ENCODE measurements at places on chromosomes 4 and X. TPM values are rescaled to one million over a fixed set of nuclear protein-coding genes. Genes with fewer than 3 reads are reported as not detected.

DNA sequence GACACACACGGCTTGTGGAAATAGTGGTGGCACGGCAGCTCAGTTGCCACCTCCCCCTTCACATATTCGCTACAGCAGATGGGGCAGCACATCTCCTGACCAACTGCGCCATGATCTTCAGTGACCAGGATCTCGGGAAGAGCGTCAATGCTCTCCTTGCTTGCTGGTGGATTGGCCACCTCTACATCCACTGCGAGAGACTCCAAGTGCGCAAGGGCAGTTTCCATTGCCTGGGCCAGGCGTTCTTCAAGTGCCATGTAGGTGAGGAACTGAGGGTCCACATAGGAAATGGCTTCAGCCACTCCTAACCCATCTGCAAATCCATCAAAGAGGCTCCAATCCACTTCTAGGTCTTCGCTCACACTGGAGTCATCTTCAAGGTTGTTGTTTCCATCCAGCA lies 3.9 kb downstream of the PJA1 start:
- no peak overlapping the region for H3K4me3 ChIP-seq
- peaks cover 19% of the 10 kb centered on the region for H3K36me3 ChIP-seq
- no peaks in the 10 kb centered on the region for H3K4me1 ChIP-seq

- no peak overlapping the region for H3K27ac ChIP-seq
- no peaks in the 10 kb centered on the region for H3K4me1 ChIP-seq
- no peaks in the 10 kb centered on the region for H3K36me3 ChIP-seq
- no peak for DNase-seq
Observed at GRCh38 chr4:7379719-7380118, 55.0 kb downstream of the PSAPL1 start.

GRCh38 chr4:185600801-185601434 lies 65.6 kb upstream of the PDLIM3 start:
- H3K27me3 ChIP-seq: no peaks in the 10 kb centered on the region
- no peak overlapping the region for H3K4me3 ChIP-seq
- no peaks in the 10 kb centered on the region for H3K4me1 ChIP-seq
- DNase-seq: no peak
- no peaks in the 10 kb centered on the region for H3K36me3 ChIP-seq

The MTMR8 gene
- 2.5 TPM for polyA plus RNA-seq

DNA sequence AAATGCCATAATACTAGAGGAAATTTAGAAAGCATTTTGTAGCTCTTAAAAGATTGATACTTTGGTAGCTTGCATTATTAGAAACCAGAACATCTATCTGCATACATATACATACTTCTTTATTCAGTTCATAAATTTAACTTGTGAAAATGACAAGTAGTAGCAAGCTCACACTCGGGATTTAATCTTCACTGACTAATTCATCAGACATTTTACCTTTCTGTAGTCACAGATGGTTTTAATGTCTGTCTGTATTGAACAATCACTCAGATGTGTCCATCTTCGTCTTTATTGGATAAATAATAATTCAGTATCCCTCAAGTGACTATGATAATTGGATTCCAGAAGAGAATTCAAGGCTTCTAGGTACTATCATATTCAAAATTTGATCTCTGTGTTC lies 232.3 kb downstream of the TENM3 start:
- no peaks in the 10 kb centered on the region for H3K27me3 ChIP-seq
- no peaks in the 10 kb centered on the region for H3K4me1 ChIP-seq

GRCh38 chr4:168618577-168619265 lies 121.9 kb downstream of the PALLD start:
- no peak for DNase-seq
- no peak overlapping the region for H3K27ac ChIP-seq
- H3K27me3 ChIP-seq: no peaks in the 10 kb centered on the region
- H3K4me3 ChIP-seq: no peak overlapping the region
- H3K4me1 ChIP-seq: no peaks in the 10 kb centered on the region
- H3K36me3 ChIP-seq: no peaks in the 10 kb centered on the region

The MBNL3 gene
- polyA plus RNA-seq: 4.2 TPM

GRCh38 chr4:94232519-94232918 lies 24.9 kb downstream of the SMARCAD1 start:
- H3K27ac ChIP-seq: no peak overlapping the region
- no peak overlapping the region for H3K4me3 ChIP-seq
- no peak for DNase-seq
- peaks cover 8% of the 10 kb centered on the region for H3K36me3 ChIP-seq
- no peaks in the 10 kb centered on the region for H3K27me3 ChIP-seq
- H3K4me1 ChIP-seq: no peaks in the 10 kb centered on the region

- no peak overlapping the region for H3K27ac ChIP-seq
- H3K4me3 ChIP-seq: no peak overlapping the region
- H3K36me3 ChIP-seq: no peaks in the 10 kb centered on the region
- H3K4me1 ChIP-seq: no peaks in the 10 kb centered on the region
- no peaks in the 10 kb centered on the region for H3K27me3 ChIP-seq
- peak; percentile 88 for DNase-seq
Observed at GRCh38 chr4:53929955-53930798, 134.2 kb downstream of the CHIC2 start.

DNA sequence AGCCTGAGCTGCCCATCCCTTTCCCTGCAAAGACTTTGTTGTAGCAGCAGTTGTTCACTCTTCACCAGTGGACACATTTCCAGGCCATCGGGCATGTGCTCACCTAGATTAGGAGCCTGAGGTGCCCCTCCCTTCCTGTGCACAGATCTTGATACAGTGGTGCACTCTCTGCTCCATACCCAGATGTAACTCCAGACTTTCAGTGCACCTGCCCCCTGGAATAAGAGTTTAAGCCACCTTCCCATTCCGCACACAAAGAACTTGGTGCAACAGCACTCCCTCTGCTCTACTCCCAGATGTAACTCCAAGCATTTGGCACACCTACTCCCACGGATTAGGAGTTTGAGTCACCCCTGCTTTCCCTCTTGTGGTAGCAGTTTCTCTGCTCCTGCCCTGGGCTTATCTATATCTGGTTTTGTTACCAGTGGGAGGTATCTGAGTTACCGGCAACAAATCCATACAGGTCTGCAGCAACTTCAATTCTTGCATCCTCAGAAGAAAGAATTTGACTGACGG lies 36.0 kb upstream of the PLK4 start:
- no peaks in the 10 kb centered on the region for H3K27me3 ChIP-seq
- no peak overlapping the region for H3K4me3 ChIP-seq
- no peaks in the 10 kb centered on the region for H3K4me1 ChIP-seq
- DNase-seq: no peak

DNA sequence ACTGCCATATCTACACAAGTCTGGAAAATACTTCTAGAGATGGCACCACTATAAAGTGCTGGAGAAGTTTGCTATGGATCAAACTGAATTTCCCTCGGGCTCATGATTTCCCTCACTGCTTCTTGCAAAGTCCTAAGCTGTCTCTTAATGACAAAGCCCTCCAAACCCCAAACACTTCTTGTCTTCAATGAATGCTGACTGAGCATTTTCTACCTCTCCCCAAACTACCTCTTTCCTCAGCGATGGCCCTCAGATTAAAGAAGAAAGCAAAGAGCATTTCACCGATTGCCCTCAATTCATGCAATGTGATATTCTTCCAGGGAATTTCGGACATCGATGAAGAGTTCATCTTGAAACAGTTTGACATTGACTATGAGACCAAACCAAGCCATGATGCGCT lies 19.7 kb downstream of the FAM47E start:
- no peaks in the 10 kb centered on the region for H3K27me3 ChIP-seq
- DNase-seq: no peak
- peaks cover 7% of the 10 kb centered on the region for H3K4me1 ChIP-seq
- no peaks in the 10 kb centered on the region for H3K36me3 ChIP-seq

GRCh38 chrX:15755091-15755490 lies 17.0 kb downstream of the CA5B start:
- no peak overlapping the region for H3K4me3 ChIP-seq
- DNase-seq: no peak
- no peaks in the 10 kb centered on the region for H3K27me3 ChIP-seq
- no peaks in the 10 kb centered on the region for H3K4me1 ChIP-seq

The PLP2 gene
- polyA plus RNA-seq: 47.6 TPM

DNA sequence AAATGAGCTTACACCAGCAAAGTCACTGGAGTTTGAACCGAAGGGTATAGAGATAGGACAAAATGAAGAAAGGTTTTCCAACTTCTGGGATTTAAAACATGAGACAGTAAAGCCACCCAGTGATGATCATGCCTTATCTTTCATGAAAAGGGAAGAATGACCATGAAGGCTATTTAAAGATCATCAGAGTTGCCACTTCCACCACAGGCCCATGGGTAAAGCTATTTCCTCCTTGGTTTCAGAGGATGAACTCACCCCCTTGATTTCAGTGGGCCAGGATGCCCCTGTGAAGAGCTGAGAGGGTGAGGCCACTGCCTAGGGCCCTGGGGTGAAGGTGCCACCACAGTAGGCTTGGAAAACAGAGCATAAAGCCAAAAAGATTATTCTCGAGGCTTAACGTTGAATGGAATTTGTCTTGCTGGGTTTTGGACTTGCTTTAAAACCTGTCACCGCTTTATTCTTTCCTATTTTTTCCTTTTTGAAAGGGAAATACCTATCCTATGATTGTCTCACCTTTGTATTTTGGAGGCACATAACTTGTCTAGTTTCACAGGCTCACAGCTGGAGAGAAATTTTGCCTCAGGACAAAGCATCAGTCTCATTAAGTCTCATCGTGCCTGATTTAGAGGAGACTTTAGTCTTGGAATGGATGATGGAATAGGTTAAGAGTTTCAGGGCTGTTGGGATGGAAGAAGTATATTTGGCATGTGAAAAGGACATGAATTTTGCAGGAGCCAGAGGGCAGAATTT lies 254.0 kb downstream of the SNCA start:
- no peak for DNase-seq
- no peak overlapping the region for H3K4me3 ChIP-seq

- H3K36me3 ChIP-seq: no peaks in the 10 kb centered on the region
- H3K27me3 ChIP-seq: no peaks in the 10 kb centered on the region
- DNase-seq: no peak
Observed at GRCh38 chr4:182808673-182809416, 108.3 kb downstream of the DCTD start.

- no peaks in the 10 kb centered on the region for H3K36me3 ChIP-seq
- DNase-seq: no peak
- H3K4me1 ChIP-seq: no peaks in the 10 kb centered on the region
- H3K27ac ChIP-seq: no peak overlapping the region
- no peaks in the 10 kb centered on the region for H3K27me3 ChIP-seq
Observed at GRCh38 chrX:141443922-141444321, 140.6 kb downstream of the SPANXA1 start.

GRCh38 chr4:164706675-164707074 lies 47.3 kb upstream of the SMIM31 start:
- peaks cover 2% of the 10 kb centered on the region for H3K27me3 ChIP-seq
- no peak overlapping the region for H3K27ac ChIP-seq
- no peaks in the 10 kb centered on the region for H3K4me1 ChIP-seq
- no peak for DNase-seq
- H3K4me3 ChIP-seq: no peak overlapping the region
- no peaks in the 10 kb centered on the region for H3K36me3 ChIP-seq

GRCh38 chr4:36256398-36256891 lies 12.1 kb upstream of the ARAP2 start:
- no peaks in the 10 kb centered on the region for H3K36me3 ChIP-seq
- no peaks in the 10 kb centered on the region for H3K4me1 ChIP-seq
- DNase-seq: peak; percentile 34
- no peak overlapping the region for H3K27ac ChIP-seq
- H3K4me3 ChIP-seq: peak overlapping the region; percentile 0
- no peaks in the 10 kb centered on the region for H3K27me3 ChIP-seq

DNA sequence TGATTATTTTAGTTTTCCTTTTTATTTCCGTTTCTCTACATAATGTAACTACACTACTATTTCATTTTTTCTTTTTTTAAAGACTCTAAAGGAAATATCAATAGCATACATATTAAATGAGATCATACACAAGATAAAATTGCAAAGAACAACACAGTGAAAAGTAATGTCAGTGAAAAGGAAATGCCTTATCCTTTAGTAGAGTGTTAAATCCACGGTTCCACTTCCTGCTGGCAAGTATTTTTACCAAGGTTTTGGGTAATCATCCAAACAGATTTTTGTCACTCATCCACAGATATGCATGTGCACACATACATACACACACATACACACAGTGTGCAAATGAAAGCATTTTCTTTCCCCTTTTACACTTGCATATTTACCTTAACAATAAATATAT lies 548.9 kb downstream of the PPP4R3C start:
- no peaks in the 10 kb centered on the region for H3K27me3 ChIP-seq
- H3K27ac ChIP-seq: no peak overlapping the region
- no peak overlapping the region for H3K4me3 ChIP-seq
- H3K36me3 ChIP-seq: no peaks in the 10 kb centered on the region
- no peaks in the 10 kb centered on the region for H3K4me1 ChIP-seq

GRCh38 chr4:24053934-24054333 lies 164.1 kb upstream of the PPARGC1A start:
- H3K4me3 ChIP-seq: no peak overlapping the region
- no peaks in the 10 kb centered on the region for H3K4me1 ChIP-seq
- H3K27me3 ChIP-seq: no peaks in the 10 kb centered on the region
- no peak for DNase-seq
- no peak overlapping the region for H3K27ac ChIP-seq
- no peaks in the 10 kb centered on the region for H3K36me3 ChIP-seq

The RTL3 gene
- polyA plus RNA-seq: 0.12 TPM

The ADGRA3 gene
- polyA plus RNA-seq: 10.8 TPM

DNA sequence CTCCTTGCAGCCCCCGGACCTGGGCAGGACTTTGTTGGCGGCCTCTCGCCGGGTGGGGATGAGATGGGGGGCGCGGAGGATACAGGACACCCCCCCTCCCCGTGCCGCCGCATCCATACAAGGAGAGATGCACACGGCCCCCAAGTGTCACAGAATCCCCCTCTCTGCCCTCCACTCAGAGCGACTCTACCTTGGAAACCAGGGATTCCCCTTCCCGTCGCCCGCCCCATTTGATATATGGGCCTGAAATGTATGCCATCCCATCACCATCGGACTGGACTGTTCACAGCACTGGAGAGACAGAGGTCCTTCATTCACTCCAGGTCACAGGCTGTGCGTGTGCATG lies 426 bp downstream of the PORCN start:
- H3K27me3 ChIP-seq: no peaks in the 10 kb centered on the region
- H3K36me3 ChIP-seq: peaks cover 12% of the 10 kb centered on the region
- H3K4me3 ChIP-seq: peak overlapping the region; percentile 53
- H3K4me1 ChIP-seq: no peaks in the 10 kb centered on the region

GRCh38 chrX:1263600-1263999 lies 5.0 kb upstream of the CSF2RA start:
- no peaks in the 10 kb centered on the region for H3K4me1 ChIP-seq
- H3K36me3 ChIP-seq: no peaks in the 10 kb centered on the region
- H3K27ac ChIP-seq: no peak overlapping the region
- no peak for DNase-seq

GRCh38 chr4:187903106-187903505 lies 92.5 kb upstream of the ZFP42 start:
- DNase-seq: no peak
- no peak overlapping the region for H3K4me3 ChIP-seq
- H3K4me1 ChIP-seq: no peaks in the 10 kb centered on the region
- no peak overlapping the region for H3K27ac ChIP-seq
- no peaks in the 10 kb centered on the region for H3K27me3 ChIP-seq

The NSG1 gene
- 8.2 TPM for polyA plus RNA-seq

All from small intestine (tissue), 16 donors.